Head of caudate nucleus (tissue), 42 donors: ENCODE measurements at places on chromosomes 6 and 20.

DNA sequence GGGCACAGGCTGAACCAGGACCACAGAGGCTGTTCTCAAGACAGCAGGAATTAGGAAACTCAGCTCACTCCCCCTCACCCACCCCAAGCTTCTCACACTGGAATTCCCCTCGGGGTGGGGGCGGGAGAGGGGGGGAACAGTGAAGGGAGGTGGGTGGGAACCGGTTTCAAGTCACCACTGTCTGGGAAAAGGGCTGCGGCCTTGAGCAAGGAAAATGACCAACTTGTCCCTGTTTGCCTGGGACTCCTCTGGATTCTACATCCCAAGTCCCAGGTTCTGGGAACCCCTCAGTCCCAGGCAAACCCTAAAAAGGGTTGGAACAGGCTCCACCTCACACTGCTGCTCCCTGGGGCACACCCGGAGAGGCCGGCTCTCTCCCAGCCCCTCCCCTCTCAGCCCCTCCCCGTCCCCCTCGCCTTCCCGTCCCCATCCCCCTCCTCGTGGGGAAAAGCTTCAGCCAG lies 230.7 kb downstream of the TFAP2C start:
- no peak for DNase-seq

DNA sequence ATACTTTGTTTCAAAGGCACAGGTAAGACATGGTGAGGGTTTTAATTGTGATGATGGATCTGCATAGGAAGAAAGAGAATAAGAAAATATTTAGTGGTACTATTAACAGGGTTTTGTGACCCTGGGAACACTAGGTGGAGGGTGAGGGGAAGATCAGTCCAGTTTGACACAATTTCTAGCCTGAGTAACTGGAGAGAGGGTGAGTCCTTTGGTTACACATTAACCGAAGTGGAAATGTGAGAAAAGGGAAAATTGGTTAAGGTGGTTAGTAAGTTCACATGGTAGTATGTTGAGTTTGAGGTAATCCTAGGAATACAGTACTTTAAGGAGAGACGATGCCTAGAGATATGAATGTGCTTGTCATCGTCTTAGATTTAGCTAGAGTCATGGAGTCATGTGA lies 54.8 kb upstream of the POU3F2 start:
- no peak for DNase-seq

DNA sequence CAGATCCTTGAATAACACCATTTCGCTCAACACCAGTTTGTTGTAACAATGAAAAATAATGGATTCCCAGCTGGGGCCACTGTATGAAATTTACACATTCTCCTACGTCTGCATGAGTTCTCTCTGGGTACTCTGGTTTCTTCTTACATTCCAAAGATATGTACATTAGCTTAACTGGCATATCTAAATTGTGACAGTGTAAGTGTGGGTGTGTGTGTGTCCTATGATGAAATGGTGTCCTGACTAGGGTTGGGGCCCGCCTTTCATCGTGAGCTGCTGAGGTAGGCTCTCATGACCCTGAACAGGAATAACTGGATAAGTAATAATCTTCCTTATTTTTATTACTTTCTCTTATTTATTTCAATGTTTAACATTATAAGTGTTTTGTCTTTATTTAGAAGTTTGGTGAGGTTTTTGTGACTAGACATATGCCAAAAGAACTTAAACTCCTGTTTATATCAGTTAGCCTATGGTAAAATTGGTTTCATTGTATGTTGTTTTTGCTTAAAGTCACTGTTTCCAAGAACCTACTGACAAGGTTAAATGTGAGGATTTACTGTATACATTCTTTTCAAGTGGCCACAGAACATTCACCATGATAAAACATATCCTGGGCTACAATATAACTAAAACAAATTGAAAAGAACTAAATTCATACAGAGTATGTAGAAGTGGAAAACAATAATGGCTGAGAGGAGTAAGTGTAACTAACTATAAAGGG lies 42.4 kb downstream of the RBL1 start:
- DNase-seq, result no peak

GRCh38 chr20:62042025-62042820 lies 23.5 kb downstream of the TAF4 start:
- no peak for DNase-seq

DNA sequence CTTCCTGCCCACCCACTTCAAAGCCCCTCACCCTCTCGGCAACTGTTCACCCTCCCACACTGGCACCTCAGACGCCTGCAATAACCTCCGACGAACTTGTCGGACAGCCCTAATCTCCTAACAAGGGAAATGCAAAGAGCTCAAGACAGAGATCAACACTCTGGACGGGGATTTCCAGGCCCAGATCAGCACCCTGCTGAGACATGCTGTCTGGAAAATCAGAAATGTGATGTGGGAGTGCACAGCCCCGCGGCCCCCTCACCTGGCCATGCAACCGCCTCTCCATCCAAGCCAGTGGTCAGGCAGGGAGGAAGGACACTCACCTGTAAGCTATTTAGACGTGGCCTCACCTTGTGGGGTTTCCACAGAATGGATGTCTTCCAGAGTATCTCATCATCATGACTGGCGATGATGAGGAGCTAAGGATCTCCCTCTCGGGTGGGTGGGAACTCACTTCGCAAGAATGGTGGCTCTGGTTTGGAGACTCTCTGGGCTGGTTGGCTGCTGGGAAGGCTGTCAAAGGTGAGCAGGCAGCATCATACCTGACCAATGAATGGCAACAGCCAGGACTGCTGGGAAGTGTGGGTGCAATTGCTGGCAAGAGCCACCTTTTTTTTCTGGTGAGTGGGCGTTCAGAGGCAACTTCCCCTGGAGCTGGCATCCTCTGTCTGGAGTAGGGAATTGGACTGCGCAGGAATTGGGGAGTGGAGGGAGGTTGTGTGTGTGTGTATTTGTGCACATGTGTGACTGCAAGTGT lies 28.1 kb upstream of the ADTRP start:
- no peak for DNase-seq

DNA sequence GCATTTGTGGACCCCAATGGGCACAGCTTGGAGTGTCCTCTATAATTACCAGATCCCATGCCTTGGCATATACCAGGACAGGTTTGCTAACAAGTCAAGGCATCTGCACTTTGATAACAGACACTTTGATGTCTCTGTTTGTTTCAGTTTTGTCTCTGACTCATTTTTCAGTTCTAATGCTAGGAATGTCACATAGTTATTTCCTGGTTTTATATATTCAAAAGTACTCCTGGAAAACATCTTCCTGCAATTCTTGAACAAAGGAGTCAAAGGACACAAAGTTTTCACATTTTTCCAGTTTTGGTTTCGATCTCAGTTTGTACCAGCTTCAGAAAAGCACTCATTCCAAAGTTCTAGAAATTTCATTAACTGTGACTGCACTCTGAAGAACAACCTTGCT lies 188.1 kb downstream of the FOXC1 start:
- no peak for DNase-seq

DNA sequence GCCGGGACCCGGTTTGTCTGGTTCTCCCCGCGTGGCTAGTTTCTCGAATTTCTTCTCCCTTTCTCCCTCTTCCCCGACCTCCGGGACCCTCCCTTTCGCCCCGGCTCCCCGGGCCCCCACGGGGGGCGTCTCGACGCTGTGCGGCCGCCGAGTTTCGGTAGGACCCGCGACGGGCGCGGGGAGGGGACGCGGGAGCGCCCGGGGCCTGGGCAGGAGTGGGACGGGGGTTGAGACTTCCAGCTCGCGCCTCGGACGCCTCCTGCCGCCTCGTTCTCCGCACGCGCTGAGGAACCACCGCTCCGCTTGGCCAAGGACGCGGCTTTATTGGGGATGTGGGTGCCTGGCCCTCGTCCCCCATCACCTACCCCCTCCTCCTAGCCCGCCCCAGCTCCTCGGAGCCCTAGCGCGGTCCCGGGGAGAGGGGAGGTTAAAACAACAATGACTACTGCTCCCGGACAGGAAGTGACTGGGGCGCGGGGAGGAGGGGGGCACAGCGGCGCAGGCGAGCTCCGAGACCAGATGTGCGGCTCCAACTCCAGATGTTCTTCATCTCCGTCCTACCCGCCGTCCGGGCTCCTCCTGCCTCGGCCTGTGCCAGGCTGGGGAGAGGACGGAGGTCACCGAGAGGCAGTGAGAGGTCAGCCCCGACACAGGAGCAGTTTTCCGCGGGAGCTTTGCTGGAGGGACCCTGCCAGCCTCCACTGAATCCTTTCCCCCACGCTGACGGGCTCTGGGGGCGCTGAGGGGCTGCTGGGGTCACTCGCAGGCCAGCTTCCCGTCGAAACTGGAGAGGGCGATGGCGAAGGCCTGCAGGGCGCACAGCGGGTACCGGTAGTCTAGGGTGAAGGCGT lies 917 bp upstream of the TEAD3 start:
- no peak for DNase-seq

GRCh38 chr6:36387440-36388303 lies at the start of gene ETV7:
ETV7 (minus strand) TSS chr6:36387669; CDS start chr6:36387541, 128 bp downstream.
- peak; percentile 31 for DNase-seq

GRCh38 chr6:96469312-96469711 lies 52.3 kb upstream of the UFL1 start:
- DNase-seq, result no peak

DNA sequence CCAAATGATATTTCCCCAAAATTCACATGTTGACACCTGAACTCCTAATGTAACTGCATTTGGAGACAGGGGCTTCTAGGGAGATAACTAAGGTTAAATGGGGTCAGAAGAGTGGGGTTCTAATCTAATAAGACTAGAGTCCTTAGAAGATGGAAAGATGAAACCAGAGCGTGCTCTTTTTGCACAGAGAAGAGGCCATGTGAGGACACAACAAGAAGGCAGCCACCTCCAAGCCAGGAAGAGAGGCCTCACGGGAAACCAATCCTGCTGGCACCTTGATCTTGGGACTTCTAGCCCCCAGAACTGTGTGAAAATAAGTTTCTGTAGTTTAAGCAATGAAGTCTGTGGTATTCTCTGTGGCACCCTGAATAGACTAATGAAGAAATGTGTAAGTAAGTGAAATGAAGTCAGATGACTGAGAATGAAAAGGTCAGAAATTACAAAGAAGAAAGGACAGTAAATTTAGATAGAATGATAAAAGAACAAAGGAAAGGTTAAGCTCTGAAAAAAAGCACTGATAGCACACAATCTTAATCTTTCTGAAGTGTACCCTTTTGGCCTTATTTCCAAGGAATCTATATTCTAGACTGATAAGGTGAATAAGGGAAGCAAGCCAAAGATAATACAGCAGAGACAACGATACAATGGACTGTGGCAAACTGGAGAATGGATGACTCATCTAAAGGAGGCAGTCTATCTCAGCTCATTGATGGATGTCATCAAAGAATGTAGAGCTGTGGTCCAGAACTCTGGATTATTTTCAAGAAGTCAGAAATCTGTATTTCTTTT lies 110.4 kb downstream of the MYB start:
- DNase-seq, result no peak

GRCh38 chr6:170057034-170057734 lies 233.7 kb downstream of the DLL1 start:
- no peak for DNase-seq

DNA sequence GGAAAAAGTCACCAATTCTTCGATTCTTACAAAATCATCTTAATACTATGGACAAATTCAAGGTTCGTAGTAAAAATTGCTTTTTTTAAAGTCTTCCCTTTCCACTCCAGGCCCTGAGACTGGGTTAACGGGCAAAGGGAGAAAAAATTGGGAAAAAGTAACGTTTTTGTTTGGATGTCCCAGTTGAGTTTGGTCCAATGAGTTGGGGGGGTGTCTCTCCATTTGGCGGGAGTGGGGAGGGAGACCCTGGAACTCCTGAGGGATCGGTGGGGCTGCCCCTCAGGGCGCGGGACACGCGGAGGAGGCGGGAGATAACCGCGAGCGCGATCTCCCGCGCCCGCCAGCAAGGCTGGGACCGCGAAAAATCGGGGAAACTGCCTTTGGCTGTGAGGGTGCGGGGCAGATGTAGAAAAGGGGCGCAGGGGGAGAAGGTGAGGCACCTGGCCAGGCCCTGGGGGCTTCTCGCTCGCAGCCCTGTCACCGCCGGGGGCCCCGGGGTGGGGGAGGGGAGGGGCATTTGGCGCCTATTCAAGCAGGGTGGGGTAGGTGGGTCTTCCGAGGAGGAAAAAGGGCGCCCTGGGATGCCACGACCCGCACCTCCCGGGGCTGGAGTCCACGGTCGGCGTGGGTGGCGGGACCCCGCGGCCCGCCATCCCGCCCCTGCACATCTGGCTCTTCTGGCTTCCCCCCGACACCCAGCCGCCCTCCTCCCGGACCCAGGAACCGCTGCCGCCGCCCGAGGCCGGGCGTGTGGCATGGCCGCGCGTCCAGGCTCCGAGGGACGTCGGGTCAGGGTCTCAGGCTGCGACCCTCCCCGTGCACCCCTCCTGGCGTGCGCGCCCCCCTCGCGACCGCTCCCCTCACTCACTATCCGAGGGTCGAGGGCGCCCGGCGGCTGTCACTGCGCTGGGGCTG lies 595 bp downstream of the FBXO5 start:
- DNase-seq, result no peak

DNA sequence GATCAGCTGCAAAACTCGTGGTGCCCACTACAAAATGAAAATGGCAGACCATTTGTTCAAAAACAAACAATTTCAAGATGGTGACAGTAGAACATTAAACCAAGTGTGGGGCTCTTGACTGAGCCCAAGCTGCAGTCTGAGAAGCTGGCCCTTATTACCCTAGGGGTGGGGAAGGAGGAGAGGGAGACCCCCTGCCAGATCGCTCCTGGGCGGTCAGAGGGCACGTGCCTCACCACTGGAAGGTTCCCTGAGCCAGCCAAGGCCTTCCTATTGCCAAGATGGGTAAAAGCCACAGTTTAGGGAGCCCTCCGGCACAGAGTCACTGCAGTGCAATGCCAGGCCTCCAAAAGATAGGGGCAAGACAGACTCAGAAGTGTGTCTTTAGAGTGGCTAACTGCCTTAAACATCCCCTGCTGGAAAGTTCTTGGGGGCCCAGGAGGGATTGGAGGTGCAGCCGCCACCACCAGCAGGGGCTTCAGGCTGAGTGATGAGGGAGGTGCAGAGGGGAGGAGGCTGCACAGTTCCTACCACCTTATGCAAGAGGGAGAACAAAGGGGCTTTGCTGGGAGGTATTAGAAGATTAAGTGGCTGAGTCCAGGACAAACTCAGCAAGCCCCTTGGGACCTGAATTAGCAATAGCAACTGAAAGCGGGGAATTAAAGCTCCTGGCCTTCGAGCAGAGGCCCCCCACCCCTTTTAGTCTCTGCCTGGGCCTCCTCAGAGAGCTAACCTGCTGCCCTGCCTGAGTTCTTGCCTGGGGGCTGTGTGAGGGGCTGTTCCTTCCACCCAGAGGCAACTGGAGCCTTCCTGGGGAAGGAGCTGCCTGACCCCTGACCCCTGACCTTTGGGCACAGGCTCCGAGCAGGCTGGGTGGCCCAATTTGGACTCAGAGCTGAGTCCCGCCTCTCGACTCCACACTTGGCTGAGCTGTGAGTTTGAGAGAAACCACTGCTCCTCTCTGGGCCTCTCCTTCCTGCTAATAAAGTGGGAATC lies 88.4 kb downstream of the VEGFA start:
- DNase-seq, result no peak

- no peak for DNase-seq
These were observed 866.5 kb downstream of the KIF16B start for GRCh38 chr20:15706719-15707118.

GRCh38 chr20:47051936-47052526 lies 157.4 kb downstream of the EYA2 start:
- no peak for DNase-seq

- DNase-seq, result no peak
These were observed 203.3 kb downstream of the BCAS1 start for GRCh38 chr20:53866794-53867740.
